Left renal pelvis (tissue), 4 donors: ENCODE measurements at places on chromosomes 4 and X. TPM values are rescaled to one million over a fixed set of nuclear protein-coding genes. Genes with fewer than 3 reads are reported as not detected.

- peak; percentile 14 for DNase-seq
These were observed 112.9 kb upstream of the AGA start for GRCh38 chr4:177555007-177555574.

GRCh38 chr4:19686456-19686855 is 565.2 kb upstream of the SLIT2 start:
- DNase-seq: no peak

GRCh38 chr4:17812801-17813200 is 2.0 kb downstream of the NCAPG start:
- no peak for DNase-seq

The SLITRK4 gene
- 16.3 TPM for polyA plus RNA-seq

GRCh38 chr4:146146918-146147317 is 28.6 kb upstream of the LSM6 start:
- no peak for DNase-seq

- no peak for DNase-seq
These were observed 178.4 kb upstream of the GPRIN3 start for GRCh38 chr4:89486042-89486441.

The RBMXL3 gene
- polyA plus RNA-seq: not detected

- DNase-seq: peak; percentile 3
These were observed 347.4 kb upstream of the FGF13 start for GRCh38 chrX:139058831-139059495.

GRCh38 chr4:133996431-133997121 is 205.0 kb downstream of the PABPC4L start:
- no peak for DNase-seq

DNA sequence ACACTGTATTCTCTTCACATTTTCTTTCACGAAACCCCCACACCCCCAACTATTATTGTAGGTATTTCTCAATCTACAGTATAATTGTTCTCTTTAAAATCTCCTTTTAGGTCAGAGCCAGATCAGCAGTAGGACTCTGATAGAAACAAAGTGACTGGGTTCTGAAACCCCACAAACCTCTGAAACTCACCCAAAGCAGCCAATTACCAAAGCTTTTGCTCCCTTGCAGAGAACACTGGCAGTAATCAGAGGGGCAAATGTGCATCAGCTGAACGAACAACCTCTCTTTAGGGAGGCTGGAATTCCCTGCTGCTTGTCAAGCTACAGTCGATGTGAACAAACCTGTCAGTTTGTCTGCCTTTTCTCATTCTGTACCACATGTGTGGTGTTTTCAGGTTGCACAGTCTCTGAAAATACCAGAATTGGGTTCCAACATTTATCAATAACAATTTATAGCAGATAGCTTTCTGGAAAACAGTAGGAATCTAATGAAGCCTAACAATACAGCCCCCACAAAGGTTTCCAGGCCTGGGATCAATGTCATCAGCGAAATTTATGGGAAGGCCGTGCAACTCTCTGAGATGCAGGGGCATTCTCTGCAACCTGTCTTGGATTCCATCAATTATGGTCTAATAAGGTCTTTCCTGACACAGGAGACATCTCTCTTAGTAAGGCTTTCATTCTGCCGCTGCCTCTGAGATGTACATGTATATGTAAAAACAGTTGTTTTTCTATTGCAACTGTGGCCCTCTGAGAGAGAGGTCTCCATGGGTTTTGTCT is 395.9 kb downstream of the GPAT3 start:
- no peak for DNase-seq

The ARMCX4 gene
- 22.7 TPM for polyA plus RNA-seq

DNA sequence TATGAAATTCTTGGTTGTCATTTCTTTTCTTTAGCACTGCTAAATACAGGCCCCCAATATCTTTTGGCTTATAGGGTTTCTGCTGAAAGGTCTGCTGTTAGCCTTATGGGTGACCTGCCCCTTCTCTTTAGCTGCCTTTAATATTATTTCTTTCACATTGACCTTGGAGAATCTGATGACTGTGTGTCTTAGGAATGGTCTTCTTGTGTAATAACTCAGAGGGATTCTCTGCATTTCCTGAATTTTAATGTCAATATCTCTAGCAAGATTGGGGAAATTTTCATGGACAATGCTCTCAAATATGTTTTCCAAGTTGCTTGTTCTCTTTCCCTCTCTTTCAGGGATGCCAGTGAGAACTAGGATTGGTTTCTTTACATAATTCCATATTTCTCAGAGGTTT is 292.4 kb downstream of the SLC7A11 start:
- no peak for DNase-seq

DNA sequence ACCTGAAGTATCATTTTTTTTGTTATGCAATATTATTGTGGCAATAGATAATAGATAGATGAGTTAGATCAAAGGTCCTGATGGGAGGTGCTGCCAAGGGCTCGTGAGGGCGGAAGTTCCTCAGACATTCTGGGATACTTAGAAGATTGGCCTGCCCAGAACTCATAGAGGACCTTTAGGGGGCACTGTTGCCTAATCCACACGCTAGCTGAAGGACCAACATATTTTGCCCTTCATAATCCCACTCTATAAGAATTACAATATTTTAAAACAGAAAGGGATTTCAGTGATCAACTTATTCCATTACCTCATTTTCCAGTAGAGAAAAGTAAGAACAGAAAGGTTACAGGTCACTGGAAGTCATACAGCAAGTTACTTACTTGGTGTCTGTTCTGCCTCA is 22.9 kb upstream of the COX7B2 start:
- no peak for DNase-seq

GRCh38 chrX:79270401-79270800 is 96.7 kb downstream of the ITM2A start:
- DNase-seq: no peak

- no peak for DNase-seq
These were observed 373.1 kb upstream of the HS3ST1 start for GRCh38 chr4:11801466-11802446.

- DNase-seq: no peak
These were observed 55.9 kb downstream of the PLAC1 start for GRCh38 chrX:134602410-134602809.

- DNase-seq: no peak
These were observed 1.7 kb downstream of the PLAC8 start for GRCh38 chr4:83112678-83113428.

GRCh38 chrX:75086731-75087195 is 69.3 kb downstream of the ABCB7 start:
- no peak for DNase-seq

DNA sequence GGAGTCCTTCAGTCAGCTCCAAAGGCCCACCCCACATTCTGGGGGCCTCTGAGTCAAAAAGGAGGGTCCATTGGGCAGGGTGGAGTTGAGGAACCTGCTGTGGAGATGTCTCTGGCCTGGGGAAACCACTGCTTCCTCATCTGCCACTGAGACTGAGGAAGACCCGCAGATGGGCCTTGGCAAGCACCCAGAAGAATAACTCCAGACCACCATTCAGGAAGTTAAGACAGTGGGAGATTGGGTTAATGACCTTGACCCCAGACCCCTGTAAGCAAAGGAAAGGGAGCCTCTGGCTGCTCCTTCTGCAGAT is 8.1 kb upstream of the HSD17B10 start:
- DNase-seq: no peak

DNA sequence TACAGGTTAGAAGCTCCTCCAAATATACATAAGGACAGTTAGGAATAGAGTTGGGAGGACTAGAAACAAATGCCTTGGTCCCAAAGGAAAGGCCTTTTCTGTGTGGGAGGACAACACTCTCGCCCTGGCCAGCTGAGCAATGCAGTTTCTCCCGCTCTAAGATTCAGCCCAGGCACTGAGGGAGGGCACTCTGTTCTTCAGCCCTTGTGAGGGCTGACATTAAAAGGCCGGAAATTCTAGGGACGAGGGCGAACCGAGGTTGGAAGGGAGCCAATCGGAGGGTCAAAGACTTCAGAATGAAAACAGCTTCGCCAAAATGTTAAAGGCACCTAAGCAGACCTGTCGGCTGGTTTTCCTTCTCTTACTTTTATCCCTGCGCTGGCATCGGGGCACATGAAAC is 2.9 kb upstream of the PTCHD1 start:
- DNase-seq: no peak

GRCh38 chr4:110188113-110188512 is 10.3 kb downstream of the ELOVL6 start:
- DNase-seq: no peak

- no peak for DNase-seq
These were observed 102.1 kb upstream of the AP1S2 start for GRCh38 chrX:15956681-15957080.

The LRP2BP gene
- 4.5 TPM for polyA plus RNA-seq

The NHS gene
- 20.0 TPM for polyA plus RNA-seq

The ADH6 gene
- polyA plus RNA-seq: 3.5 TPM

GRCh38 chr4:53702334-53703266 is 111.3 kb upstream of the LNX1 start:
- peak; percentile 60 for DNase-seq

The PTPN13 gene
- 119 TPM for polyA plus RNA-seq

- DNase-seq: no peak
These were observed 680 bp downstream of the MAEA start for GRCh38 chr4:1290165-1290977.

The DUSP9 gene
- 39.5 TPM for polyA plus RNA-seq

GRCh38 chrX:136138939-136139338 is 8.4 kb upstream of the FHL1 start:
- no peak for DNase-seq

GRCh38 chrX:132181364-132181763 is 37.9 kb downstream of the RAP2C start:
- no peak for DNase-seq

The NALF2 gene
- 0.41 TPM for polyA plus RNA-seq

DNA sequence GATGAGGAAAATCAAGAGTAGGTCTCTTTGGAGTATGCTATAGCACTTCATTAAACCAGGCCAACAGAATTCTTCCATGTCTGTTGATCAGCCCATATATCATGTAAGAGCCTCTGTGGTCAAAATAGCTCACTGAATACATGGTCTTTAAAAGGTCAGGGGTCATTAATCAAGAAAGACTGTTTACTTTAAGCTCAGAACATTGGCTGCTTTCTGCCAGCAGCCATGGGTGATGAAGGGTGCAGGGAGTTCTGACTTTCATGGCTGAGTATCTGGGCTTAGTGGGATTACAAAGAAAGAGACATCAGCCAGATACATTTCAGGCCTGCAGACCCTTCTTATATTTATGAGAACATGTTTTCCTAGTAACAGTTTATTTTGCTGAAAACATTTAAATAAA is 7.1 kb upstream of the C4orf54 start:
- no peak for DNase-seq

DNA sequence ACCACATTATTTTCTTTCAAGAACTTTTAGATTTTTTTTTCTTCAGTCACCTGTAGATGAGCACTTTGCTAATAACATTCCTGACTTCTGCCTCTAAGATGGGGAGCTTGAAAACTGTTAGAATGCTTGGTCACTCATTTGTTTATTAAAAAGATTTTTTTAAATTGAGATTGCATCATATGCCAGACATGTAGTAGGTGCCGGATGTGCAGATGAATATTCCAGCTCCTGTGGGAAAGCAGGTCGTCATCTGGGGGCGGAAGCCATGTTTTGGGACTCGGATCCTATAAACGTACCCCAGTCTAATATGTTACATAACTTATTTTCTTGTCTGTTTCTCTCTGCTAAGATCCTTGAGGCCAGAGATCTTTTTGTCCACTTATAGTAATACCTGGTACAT is 236.8 kb downstream of the ARHGAP10 start:
- DNase-seq: no peak

The SLC9B1 gene
- 2.5 TPM for polyA plus RNA-seq

DNA sequence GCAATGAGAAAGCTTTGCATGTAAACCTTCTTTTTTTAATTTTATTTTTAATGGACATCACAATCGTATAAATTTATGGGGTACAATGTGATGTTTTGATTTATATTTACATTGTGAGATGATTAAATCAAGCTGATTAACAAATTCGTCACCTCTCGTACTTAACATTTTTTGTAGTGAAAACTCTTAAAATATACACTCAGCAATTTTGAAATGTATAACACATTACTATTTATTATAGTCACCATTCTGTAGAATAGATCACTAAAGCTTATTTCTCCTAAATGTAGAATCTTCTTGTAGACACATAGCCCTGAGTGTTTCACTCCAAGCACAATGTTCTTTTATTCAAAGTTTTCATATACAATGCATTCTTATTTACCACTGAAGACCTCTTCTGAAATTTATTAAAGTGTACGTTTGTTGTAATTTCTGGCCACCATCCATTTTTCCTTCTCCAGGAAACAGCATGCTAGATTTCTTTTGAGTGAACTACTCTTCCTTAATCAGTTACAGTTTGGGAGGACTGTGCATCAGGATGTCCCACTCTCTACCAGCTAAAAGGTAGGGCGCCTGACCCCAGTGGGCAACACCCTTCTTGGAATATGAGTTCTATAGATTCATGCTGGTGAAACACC is 4.4 kb upstream of the RBBP7 start:
- DNase-seq: no peak

DNA sequence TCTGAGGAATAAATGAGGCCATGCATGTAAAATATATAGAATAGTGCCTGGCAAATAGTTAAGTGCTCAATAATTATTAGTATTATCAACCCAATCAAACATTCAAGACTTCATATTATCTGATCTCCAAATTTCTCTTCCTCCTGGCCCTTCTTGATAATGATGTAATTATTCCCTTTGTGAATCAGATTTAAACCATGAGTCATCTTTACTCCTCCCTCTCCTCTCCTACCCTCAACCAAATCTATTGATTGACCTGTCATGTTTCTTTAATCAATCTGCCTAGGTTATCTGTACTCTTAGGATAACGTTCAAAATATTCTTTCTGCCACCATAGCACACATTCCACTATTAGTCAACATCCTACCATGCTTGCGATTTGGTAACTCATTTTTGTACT is 129.8 kb upstream of the NAP1L5 start:
- no peak for DNase-seq

GRCh38 chrX:126820700-126821420 is 1.3 kb downstream of the PRR32 start:
- DNase-seq: no peak

DNA sequence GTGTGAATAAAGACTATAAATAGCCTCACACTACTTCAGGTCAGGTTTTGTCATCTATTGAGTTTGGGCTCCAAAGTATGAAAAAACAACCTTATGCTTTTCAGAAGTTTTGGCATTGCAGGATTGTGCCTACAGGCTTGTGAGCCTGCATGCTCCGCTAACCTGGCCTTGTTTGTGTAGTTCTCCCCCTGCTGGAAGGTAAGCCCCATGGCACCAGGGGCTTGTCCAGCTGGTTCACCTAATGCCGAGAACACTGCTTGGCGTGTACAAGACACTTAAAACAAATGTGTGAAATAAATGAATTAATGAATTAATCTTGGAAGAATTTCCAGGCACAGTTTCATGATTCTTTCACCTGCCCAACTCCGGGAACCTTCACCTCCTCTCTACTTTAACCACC is 1.8 kb upstream of the HSD17B10 start:
- DNase-seq: no peak

DNA sequence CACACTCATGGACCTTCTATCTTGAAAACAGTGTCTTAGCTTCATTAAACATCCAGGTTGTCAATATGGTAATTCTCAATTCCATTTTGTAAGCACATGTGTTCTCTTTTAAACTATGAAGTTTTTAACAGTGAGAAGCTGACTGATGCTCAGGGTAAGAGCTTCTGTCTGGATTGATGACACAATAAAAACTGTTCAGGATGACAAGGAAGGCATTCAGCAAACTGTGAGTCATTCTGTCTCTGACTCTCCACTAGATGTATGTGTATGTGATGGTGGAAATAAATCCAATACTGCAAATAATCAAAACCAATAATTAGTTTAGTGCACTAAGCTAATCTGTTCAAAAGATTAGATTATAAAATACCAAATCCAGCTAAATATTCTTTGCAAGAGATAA is 115.3 kb upstream of the ARX start:
- DNase-seq: no peak

The STAP1 gene
- polyA plus RNA-seq: 0.32 TPM

- DNase-seq: no peak
These were observed 239.2 kb downstream of the ANTXR2 start for GRCh38 chr4:79833857-79834256.

The PPP1R2C gene
- not detected for polyA plus RNA-seq

The YTHDC1 gene
- 123 TPM for polyA plus RNA-seq
